ENCODE measurements at places on chromosomes 6 and 20.

DNA sequence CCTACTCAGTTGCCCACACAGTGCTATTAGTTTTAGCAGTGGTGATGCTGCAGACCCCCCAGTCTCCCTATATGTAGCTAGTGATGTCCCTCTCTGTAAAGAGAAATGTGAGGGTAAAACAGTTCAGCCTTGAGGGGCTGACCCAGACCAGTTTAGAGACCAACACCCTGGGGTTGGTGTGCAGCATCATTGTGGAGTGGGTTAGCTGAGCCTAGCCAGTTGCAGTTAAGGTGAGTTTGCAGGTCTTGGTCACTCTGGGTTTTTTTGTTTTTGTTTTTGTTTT, 401 bp upstream of the B3GALT4 start:
- no peak for ATAC-seq

DNA sequence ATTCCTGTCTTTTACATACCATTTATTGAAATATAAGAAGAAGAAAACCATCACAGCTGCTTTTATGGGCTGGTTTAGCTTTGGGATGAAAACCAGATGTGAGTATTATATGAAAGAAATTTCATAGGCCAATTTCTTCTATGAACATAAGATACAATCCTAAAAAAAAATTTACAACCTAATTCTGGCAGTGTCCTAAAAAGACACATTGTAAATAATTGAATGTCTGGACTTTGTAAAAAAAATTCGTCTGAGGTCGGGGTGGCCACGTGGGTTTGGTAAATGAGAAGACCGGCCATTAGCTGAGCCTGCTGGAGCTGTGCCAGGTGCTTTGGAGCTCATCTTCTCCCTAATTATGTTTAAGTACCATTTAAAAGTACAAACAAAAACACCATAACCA, 26.8 kb downstream of the DACT2 start:
- no peak for ATAC-seq

DNA sequence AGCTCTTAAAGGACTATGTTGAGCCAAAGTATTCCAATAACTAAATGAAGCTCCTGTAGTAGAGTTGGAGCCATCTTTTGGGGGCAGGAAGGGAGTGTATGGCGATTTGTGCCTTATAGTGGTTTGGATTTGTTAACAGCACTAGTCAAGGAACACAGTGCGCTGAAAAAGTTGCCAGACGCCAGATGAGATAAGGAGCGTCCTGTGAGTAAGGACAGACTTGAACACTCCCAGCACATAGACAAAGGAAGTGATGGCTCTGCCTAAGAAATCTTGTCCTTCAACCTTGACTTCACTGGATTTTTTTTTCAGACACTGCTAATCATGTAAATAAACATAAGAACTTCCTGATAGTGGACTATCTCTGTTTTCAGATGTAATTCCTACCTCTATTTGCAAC, 136.9 kb downstream of the TRMT11 start:
- ATAC-seq = no peak

DNA sequence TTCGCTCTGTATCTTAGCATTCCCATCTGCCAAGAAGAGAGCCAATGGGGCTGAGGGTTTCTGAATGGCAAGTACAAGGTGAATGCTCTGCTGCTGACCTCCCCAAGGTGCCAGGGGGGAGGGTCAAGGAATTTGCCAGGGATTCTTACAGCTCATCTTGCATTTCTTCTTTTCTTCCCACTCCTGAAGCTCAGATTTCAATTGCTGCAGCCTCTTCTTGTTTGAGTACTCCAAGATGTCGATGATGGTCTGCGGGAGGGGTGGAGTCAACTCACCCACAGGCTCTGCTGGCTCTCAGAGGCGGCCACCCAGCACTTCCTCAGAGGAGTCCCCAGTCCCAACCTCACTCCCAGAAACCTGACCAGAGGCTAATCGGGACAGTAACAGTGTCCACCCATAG, 12.4 kb downstream of the C20orf96 start:
- ATAC-seq = no peak

DNA sequence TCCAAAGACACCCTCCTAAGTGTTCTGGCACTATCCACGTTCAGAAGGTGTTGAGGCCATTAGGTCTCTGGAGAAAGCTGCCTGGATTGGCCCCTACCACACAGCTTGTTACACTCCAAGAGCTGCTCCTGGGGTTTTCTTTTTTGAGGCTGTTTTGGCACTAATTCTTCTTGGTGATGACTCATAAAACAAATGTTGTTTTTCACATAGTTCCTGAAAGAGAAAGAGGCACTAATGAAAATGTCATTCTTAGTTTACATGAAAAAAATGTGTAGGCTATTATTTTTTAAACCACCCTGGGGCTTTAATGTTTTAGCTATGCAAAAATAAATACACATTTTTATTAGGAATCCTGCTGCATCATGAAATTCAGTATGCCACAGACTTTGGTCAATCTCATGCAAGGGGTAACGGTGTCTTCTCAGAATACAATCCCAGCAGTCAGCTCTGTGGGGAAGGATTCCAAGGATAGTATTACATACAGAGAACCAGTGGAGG, 38.1 kb downstream of the TBPL1 start:
- ATAC-seq = peak; percentile 77

DNA sequence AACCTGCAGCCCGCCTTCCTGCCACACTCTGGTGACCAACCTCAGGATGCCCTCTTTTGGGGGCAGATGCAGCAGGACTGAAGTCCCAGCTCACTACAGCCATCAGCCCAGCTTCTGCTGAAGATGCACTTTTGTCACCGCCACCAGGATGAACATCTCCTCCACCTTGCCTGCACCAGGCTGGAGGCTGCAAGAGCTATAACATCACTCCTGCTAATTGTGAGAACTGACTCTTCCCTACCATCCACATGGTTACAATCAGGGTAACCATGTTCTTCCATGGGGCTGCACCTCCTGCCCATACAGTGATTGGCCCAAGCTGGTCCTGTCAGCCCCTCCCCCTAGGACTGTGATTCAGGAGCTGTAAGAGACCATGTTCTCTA, 2.0 kb upstream of the ACTL10 start:
- ATAC-seq = no peak

DNA sequence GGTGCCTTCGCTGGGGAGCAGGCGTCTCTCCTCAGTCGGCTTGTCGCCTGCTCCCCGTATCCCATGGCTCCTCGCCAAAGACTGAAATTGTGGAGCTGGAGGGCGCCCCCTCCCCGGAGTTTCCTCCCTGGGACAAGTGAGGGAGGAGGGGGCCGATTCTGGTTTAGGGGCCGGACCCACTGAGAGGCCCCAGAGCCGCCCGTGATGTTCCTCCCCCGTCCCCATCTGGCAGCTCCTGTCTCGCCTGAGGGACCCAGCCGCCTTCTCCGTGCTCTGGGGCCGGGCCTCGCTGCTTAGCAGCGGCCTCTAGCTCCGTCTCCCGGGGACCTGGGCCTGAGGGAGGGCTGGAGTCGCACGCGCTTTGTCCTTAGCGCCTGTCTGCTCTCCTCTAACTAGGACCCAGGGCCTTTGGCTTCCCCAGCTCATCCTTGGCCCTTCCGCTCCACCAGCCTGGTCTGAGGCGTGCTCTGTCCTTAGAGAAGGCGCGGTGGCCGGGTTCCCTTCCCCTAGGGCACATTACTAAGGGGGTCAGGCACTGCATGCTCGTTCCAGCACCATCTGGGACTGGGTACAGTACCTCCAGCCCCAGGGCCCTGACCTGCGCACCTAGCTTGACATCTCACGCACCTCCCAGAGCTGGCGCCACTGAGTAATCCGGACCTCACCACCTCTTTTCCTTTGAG, 29.7 kb downstream of the SLC12A5 start:
- no peak for ATAC-seq

- no peak for ATAC-seq
Observed at GRCh38 chr6:162404951-162405350, 322.6 kb downstream of the PRKN start.

- ATAC-seq = no peak
Observed at GRCh38 chr20:7257692-7258466, 490.4 kb downstream of the BMP2 start.

GRCh38 chr6:60867548-60867947, 1418.5 kb downstream of the KHDRBS2 start:
- no peak for ATAC-seq

- ATAC-seq = no peak
Observed at GRCh38 chr6:142706210-142706609, 238.8 kb downstream of the HIVEP2 start.

- no peak for ATAC-seq
Observed at GRCh38 chr6:128284128-128284527, 236.3 kb downstream of the PTPRK start.

GRCh38 chr20:51318058-51318949, 224.2 kb downstream of the NFATC2 start:
- ATAC-seq = peak; percentile 76
